ENCODE measurements at places on chromosomes 4 and X.

DNA sequence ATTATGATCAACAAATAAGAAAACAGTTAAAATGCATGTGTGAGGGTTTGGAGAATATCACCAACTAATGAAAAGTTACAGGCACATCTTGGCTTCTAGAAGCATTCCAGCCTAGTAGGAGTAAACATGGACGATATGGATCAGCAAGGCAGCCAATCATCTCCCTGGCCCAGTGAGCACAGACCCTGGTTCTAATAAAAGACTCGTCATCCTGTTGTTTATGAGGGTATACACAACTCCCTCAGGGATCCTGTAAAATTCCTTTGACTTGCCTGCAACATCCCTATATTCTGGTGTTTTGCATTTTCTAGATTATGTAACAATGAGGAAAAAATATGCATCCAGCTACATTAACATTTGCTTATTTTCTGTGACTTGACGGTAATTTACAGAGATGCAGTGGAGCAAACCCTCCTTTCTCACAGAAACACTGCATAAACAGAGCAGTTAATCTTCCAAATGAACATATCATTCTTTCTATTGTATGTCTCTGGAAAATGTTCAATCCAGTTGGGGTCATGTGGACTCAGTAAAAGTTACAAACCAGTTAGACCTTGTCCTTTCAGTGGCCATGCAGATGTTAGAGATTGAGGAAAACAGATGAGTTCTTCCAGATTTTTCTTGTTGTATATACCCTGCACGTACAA is 88.9 kb upstream of the NDP start:
- no peak for DNase-seq

DNA sequence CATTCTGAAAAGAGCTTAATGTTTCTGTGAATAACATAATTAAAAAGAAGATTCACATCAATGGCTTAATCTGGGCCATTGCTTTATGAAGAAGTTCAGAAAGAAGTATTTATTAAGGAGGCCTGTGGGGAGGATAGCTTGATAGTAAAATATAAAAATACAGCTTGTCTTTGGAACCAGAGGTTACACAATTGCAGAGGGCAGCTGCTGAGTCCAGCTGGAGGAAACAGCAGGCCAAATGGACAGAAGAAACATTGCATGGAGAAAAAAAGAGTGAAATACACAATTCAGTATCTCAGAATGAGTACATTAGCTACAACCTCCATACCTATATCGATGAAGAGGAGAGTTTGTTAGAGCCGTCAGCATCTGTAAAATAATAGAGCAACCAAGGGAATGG is 148.0 kb upstream of the NPY2R start:
- DNase-seq = no peak

- no peak for DNase-seq
Measured at GRCh38 chrX:585115-585808, 45.3 kb upstream of the SHOX start.

DNA sequence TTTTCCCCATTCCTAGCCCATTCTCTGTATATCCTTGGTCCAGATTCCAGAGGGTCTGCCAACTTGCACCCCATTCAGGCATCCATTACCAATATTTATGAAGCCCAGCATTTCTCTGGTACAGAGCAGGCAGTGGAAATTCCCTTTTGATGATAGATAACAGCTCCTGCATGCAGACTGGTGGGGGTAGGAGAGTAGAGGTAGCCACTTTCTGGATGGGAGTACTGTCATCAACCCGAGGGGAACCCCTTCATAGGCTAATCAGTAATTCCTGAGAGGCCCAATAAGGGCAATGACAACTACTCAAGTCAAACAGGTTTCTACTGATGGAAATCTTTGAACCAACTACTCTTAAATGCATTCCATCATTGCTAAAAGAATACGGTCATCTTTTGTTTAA is 63.7 kb downstream of the COL25A1 start:
- no peak for DNase-seq

Measured in foreskin keratinocyte (primary cell).